Right ventricle myocardium inferior (tissue), 1 donor: ENCODE measurements at places on chromosomes 2 and 18. TPM values are rescaled to one million over a fixed set of nuclear protein-coding genes. Genes with fewer than 3 reads are reported as not detected.

NT5DC4 gene
- total RNA-seq: not detected

SCN2A gene
- 0.16 TPM for total RNA-seq

GALR1 gene
- total RNA-seq: not detected

MTA3 gene
- 19.7 TPM for total RNA-seq

CRIM1 gene
- 21.7 TPM for total RNA-seq

TMEM237 gene
- 14.6 TPM for total RNA-seq

GPR75 gene
- total RNA-seq: 0.51 TPM

RFX8 gene
- not detected for total RNA-seq
